ENCODE measurements at places on chromosomes 7 and 10.

- DNase-seq: no peak
These were observed 280.9 kb downstream of the LRMDA start for GRCh38 chr10:75712242-75712880.

- no peak for DNase-seq
These were observed 2.7 kb downstream of the CALD1 start for GRCh38 chr7:134782121-134782623.

DNA sequence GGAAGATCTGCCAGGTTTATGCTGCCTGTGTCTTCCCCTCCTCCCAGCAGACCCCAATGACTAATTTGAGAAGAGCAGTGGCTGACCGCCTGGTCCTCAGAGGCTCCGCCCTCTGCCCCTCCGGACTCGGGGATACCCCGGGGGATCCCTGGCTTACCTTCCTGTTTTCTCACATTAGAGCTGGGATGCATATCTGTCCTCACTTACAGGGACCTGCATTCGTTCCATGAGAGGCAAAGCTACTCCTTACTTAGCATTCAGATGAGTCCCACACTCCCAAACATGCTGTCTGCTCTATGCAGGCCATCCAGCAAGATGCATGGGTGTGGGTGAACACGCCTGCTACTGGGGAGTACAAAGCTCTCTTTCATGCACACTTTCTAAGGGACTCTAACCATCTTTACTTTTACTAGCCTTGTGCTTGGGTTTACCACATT is 24.0 kb downstream of the VOPP1 start:
- no peak for DNase-seq

GRCh38 chr10:130924138-130924819 is 387.2 kb downstream of the TCERG1L start:
- DNase-seq: no peak

GRCh38 chr10:95280637-95281036 is 10.2 kb downstream of the PDLIM1 start:
- DNase-seq: no peak

DNA sequence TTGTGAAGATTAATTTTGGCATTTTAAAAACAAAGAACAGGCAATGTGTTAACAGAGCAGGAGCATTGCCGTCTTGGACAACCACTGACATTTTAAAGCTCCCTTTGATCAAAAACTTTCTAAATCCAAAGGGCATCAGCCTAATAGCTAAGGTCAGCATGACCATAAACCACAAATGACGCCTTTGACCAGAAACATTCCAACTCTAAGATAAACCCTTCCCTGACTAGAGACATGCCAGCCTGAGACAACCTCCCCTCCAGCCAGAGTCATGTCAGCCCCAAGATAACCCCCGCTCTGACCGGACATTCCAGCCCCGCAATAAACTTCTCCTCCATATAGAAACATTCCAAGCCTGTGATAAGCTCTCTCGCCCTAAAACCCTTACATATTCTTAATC is 949.4 kb upstream of the POT1 start:
- DNase-seq: no peak

DNA sequence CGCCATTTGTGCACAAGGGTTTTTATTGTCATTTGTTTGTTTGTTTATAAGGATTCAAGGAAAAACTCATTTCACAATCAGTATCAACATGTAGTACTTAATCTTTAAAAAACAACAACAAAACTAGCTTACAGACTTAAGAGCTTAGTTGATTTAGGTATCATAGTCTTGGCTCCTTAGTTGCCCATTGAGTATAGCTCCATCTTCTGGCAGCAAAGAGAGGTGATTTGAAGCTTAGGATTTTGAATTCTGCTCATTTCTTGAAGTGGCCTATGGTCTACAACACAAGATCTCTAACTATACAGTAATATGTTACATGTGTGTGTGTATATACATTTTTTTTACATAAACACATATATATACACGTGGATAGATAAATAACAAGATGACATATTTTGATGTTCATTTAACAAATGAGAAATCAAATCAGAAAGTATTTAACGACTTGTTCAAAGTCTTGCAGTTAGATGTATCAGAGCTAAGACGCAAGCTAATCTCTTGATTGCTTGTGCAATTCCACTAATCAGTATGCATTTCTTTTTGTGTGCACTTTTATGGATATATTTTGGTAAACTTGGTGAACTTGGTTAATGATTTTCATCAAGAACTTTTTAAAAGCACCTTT is 307.3 kb downstream of the CAMK1D start:
- DNase-seq: peak; percentile 10

DNA sequence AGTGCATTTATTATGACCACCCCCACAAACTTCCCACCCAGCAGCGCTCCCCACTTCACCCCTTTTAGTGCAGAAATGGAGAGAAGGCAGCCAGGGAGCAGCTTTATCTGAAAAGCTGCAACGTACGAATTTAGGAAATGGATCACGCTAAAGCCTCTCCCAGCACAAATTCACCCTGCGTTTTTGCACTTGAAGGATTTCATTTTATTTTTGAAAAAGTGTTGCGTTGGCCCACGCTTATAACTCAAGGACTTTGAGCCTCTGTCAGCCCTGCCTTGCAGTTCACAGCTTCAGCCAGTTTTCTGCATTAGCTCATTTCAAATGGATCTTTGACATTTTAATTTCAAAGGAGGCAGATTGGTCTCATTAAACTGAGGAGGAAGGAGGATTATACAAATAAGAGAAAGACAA is 556.1 kb downstream of the KCNMA1 start:
- no peak for DNase-seq

- DNase-seq: no peak
These were observed 85.2 kb downstream of the CHCHD3 start for GRCh38 chr7:132996581-132997242.

- no peak for DNase-seq
These were observed 135.7 kb downstream of the GRK5 start for GRCh38 chr10:119343011-119343601.

GRCh38 chr7:150715293-150715692 is 1.1 kb upstream of the GIMAP1 start:
- DNase-seq: no peak

GRCh38 chr10:109200646-109201045 is 722.7 kb downstream of the XPNPEP1 start:
- no peak for DNase-seq

GRCh38 chr7:98084631-98085030 is 22.0 kb upstream of the LMTK2 start:
- DNase-seq: no peak

DNA sequence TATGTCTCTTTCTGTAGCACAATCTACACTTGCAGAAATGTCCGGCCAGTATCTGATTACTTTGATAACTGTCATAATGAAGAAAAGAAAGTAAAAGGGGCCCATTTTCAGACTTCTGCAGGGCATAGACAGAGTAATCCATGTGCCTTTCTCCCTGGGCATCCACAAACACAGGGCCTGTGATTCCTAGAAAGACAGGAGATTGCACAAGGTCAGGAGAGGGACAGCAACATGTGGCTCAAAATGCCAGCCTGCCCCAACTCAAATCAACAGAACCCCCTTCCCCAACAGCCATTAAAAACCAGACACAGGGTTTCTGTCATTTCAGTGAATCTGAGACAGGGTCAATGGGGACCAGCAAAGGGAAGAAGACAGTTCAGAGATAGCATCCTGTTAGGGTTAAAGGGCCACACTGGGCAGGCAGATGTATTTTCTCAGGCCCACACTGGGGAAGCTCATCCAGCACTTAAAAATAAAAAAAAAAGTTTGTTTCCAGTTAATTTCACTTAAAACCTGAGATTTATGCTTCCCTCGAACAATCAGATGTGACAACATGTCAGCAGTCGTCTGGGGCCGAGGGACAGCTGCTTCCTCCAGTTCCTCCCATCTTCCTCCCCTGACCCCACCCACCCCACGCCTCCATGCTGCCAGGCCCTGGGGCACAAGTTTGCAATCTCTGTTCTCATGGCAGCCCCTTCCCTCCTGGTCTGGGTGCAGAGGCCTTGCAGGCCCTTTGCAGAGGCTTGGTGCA is 30.7 kb upstream of the ACSL5 start:
- DNase-seq: no peak

GRCh38 chr7:43844257-43844656 is 25.1 kb downstream of the MRPS24 start:
- no peak for DNase-seq

GRCh38 chr10:101467286-101467770 is 113.4 kb downstream of the BTRC start:
- DNase-seq: peak; percentile 36

DNA sequence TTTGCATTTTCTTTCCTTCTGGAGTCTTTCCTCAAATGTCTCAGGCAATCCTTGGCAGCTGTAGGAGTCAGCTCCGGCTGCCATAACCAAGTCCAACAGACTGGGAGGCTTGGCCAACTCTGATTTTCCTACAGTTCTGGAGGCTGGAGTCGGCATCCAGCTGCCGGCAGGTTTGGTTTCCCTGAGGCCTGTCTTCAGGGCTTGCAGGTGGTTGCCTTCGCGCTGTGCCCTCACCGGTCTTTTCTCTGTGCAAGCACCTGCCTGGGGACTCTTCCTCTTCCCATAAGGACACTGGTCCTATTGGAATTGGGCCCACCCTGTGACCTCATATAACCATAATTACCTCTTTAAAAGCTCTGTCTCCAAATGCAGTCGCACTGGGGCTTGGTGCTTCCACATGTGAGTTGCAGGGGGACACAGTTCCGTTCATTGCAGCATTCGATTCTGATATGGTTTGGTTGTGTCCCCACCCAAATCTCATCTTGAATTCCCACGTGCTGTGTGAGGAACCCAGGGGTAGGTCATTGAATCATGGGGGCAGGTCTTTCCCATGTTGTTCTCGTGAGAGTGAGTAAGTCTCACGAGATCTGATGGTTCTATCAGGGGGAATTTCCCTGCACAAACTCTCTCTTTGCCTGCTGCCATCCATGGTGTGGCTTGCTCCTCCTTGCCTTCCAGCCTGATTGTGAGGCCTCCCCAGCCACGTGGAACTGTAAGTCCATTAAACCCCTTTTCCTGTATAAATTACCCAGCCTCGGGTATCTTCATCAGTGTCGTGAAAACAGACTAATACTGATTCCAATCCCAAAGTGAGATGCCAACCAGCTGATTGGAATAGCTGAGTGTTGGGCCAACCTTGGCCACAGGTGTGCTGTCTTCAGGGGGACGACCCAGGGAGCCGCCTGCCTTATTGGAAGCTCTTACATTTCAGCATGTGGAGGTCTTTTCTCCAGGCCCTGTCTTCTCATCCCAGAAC is 7.9 kb downstream of the GALNTL5 start:
- DNase-seq: no peak

- no peak for DNase-seq
These were observed 22.0 kb upstream of the EEPD1 start for GRCh38 chr7:36131026-36131425.

DNA sequence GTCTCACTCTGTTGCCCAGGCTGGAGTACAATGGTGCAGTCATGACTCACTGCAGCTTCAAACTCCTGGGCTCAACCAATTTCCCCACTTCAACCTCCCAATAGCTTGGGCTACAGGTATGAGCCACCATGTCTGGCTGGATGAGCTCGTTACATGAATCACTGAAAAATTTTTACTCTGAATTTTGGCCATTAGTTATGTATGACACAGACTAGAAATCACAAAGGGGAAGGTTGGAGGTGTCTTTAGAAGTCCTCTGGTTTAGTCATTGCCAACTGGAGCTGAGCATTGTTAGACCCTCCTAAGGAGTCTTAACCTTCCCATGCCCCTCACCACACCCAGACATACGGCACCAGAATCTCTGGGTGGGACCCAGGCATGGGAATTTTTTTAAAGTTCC is 34.7 kb downstream of the SVIL start:
- DNase-seq: no peak

DNA sequence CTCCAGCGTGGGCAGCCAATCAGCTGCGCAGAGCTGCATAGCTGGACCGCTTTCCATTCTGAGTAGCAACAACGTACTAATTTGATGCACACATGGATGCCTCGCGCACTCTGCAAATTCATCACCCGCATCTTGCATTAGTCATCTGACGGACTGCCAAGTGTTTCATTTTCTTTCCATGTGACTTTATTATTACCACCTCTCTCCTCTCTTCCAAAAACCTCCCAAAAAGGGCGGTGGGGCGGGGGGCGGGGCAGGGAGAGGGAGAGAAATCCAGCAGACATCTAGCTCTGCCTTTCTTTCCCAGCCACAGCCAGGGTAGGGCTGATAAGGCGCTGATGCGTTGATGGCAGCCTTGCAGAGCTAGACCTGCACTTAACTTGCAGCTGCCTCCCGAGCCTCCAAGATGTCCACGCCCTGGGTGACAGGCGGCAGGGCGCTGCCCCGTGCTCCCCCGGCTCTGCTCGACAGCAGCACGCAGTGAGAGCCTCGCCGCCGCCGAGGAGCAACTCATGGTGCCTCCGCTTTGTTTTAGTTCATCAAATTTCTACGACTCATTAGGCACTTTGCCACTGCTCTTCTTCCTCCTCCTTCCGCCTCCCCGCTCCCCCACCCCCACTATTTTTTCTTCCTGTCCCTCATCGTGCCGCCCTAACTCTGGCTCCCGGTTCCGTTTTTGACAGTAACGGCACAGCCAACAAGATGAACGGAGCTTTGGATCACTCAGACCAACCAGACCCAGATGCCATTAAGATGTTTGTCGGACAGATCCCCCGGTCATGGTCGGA is 147.3 kb downstream of the CELF2 start:
- DNase-seq: peak; percentile 7

- DNase-seq: no peak
These were observed 9.6 kb downstream of the CUL1 start for GRCh38 chr7:148708026-148708885.

All from smooth muscle cell of the brain vasculature (primary cell).